ENCODE measurements at places on chromosomes 16 and 17.

GRCh38 chr16:57759541-57760356 lies 24.2 kb downstream of the KATNB1 start:
- no peak for DNase-seq

- DNase-seq: no peak
Observed at GRCh38 chr16:86030116-86030515, 131.2 kb downstream of the IRF8 start.

- no peak for DNase-seq
Observed at GRCh38 chr17:80116276-80116920, 15.0 kb downstream of the GAA start.

DNA sequence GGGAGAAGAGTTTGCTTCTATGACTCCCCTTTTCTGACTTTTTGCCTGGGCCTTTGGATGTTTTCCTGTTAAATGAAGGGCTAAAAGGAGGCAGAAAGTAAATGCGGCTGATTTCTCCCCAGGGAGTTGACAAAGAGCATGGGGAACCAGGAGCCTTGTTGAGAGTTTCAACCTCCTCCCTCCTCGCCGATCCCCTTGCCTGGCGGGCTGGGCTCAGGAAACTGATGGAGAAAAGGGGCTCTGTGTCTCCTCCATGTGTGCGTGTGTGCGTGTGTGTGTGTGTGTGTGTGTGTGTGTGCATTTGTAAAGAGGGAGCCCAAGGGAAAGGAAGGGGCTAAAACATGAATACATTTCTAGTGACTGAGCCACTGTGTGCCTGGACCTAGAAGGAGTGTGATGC lies 94.5 kb downstream of the ZDHHC7 start:
- DNase-seq: no peak

DNA sequence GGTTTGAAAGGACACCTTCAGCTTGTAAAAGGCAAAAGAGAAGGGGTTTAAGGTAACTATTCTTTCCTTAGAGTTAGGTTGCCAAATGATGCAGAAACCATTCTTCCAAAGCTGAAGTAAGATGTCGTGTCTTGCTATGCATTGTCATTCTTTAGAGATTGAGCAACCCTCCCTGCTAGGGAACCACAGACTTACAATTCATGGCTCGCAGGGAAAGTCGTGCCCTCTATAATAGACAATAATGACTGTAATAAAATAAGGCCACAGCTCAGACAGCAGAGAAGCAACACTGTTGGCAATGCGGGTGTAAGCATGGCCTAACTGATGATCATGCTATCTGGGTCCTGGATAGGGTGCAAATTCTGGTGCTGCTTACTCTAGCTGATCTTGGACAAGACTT lies 129.6 kb upstream of the CDH13 start:
- no peak for DNase-seq

DNA sequence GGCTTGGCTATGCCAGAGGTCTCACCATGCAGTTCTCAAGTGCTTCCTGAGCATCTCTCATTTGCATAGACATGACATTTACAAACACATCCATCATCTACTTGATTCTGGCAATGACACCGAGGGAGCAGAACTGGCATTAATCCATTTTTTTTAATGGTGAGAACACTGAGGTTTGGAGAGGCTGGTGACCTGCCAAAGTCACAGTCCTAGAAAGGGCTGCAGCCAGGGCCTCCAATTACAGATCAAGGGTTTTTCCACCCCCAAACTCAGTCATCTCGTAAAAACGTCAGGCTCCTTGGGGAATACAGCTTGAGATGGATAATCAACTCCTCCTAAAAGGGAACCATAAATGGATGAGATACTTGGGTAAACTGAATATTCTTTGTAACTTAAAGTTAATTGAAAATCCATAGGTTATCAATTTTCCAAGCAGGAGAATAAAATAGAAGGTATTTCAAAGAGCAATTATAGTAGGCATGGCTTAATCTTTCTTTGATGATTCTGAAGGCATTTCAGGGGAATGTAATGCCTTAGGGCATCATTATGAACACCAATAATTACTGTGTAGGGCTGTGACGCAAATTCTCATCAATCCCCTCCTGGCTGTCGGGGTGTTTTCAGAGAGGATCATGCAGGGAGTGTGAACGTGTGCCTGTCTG lies 9.4 kb upstream of the MEOX1 start:
- no peak for DNase-seq

DNA sequence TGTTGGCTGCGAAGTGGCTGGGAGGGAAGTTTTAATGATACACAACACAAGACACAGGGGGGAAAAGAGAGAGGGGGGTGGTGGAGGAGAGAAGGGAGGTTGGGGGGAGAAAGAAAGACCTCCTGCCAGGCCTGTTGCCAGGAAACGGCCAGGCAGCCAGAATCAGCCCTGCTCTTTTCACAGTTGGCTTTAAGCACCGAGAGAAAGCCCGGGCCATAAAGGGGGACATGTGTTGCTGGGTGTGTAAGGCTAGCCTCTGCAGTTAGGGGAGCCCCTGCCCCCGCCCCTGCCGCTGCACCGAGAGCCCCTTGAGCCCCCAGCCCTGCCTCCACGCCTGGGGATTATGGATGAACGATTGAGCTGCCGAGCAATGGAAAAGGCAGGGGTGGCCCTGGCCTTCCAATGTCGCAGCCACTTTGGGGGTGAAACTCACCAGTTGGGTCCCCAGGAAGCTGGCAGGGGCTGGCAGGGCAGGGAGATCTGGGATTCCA lies 13.9 kb upstream of the WNT3 start:
- DNase-seq: no peak

GRCh38 chr16:20344611-20345010 lies 7.9 kb downstream of the UMOD start:
- DNase-seq: no peak

DNA sequence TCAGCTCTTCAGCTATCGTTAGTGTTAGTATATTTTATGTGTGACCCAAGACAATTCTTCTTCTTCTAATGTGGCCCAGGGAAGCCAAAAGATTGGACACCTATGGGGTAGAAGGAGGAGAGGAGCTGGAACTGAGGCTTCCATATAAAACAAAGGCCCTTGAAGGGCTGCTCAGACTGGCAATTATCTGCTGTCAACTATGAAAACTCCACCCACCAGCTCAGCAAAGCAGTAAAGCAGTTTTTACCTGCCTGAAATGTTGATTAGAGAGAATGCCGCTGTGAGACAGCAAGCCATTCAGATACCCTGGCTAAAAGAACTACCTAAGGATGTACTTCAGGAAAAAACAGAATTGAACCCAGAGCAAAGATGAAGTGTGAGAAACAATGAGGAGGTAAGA lies 45.9 kb upstream of the GNAO1 start:
- no peak for DNase-seq

DNA sequence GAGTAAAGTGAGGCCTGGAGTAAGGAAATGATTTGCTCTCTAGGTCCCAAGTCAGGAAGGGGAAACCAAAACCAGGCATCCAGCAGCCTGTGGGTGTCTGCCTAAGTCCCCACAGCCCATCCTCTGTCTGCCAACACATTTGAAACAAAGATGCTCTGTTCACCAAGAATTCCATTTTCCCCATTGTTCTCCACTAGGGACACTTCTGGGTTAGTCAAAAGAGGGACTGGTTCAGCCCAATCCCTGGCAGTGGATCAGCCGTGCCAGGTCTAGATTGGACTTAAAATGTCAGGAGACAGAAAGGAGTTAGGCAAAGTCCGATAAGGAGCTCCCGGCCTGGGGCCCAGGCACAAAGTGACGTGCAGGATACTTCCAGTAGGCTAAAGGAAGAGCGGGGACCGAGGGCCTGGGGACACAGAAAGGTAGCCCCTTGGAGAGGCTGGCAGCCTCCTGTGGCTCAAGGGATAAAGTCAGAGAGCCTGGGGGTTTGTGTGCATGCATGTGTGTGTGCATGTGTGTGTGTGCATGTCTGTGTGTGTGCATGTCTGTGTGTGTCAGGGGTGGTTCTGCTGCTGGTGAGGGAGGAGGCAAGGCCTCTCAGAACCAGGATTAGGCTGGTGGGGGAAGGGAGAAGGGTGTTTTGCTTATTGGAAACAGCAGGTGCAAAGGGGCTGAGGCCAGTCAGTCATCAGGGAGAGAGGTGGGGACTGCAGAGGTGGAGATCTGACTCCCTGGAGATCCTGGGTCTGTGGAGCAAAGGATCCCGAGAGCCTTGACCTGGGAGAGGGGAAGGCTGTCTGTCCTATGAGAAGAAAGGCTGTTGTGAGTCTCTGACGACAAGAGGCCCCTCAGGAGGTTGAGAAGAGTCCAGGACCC lies 41.7 kb upstream of the IL34 start:
- DNase-seq: no peak

DNA sequence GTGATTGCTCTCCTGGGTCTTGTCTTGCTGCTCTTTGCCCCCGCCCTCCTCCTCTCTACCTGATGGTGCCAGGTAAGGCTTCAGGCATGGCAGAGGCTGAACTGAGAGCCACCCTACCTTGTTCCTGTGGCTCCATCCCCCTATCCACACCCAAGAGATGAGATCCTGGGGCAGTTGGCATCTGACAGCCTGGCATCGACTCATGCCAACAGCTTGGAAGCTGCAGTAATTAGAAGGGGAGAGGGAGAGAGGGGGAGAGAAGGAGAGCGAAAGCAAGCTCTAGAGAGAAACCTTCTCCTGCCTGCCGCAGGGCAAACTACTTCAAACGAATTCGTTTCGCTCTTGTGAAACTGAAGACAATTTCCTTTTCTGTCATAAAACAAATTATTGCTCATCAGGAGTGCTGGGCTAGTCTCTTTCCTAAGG lies 13.8 kb upstream of the SP6 start:
- no peak for DNase-seq

- no peak for DNase-seq
Observed at GRCh38 chr16:2206420-2206779, 1.1 kb downstream of the MLST8 start.

GRCh38 chr16:70608521-70608920 lies 37.8 kb upstream of the IL34 start:
- no peak for DNase-seq

DNA sequence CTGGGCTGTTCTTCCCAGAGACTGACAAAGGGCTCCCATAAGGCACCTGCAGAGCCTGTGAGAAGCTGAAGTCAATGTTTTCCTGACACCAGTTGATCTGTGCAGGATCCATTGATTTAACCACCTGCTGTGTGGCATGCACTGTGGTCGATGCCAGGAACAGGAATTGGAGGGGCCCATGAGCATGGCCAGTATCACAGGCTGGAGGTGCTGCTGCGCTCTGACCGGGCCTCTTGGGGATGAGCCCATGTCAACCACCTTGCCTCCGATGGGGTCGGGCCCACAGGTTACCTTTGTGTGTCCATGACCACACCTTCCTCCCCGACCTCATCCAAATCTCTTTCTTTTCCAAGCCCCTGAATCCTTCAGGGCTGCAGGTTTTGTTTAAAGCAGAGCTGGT lies 18.2 kb upstream of the STH start:
- DNase-seq: no peak

DNA sequence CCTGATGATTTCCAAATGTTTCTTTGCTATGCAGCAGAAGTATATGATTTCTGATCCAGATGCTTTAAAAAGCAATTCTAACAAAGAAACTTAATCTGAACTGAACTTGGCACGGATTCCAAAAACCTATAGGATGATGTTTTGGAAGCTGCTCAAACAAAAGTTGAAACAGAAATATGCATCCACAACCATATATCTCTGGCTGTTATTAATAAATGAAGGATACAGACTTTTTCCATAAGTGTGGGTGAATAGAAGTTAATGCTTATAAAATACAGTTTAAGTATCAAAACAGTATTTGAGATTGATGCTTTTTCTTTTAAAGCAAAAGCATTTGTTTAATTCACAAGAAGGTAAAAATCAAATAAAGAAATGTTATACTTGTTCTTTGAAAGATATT lies 27.9 kb upstream of the NACA2 start:
- DNase-seq: no peak

- no peak for DNase-seq
Observed at GRCh38 chr16:67068212-67068753, 39.3 kb downstream of the CBFB start.

DNA sequence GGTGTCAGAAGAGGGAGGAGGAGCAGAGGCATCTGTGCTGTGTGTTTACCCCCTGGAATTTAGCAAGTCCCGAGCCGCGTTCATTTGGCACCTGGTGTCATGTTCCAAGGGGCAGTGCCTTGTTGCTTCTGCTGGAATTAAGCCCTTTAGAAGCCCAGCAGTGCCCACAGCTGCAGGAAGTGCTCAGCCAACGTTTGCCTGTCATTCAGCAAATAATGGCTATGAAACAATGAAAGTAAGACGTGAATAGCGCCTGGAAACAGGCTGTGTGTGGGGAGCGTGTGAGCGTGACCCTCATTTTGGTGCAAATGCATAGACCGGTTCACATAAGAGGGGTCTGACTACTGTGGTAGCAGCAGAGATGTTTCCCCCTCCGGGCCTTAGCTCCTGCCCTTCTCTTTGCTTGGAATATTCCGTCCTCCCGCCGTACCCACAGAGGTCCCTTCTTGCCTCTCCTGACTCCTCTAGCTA lies 5.8 kb upstream of the ATP2C2 start:
- peak; percentile 40 for DNase-seq

- DNase-seq: no peak
Observed at GRCh38 chr17:10314329-10314728, 58.5 kb downstream of the MYH13 start.

GRCh38 chr16:68279726-68280558 lies 15.6 kb downstream of the SLC7A6 start:
- DNase-seq: no peak

- DNase-seq: no peak
Observed at GRCh38 chr16:19517424-19518089, 4.3 kb downstream of the GDE1 start.

- DNase-seq: no peak
Observed at GRCh38 chr16:68147444-68147843, 62.3 kb downstream of the NFATC3 start.

- DNase-seq: peak; percentile 78
Observed at GRCh38 chr17:2892305-2892971, 96.2 kb downstream of the RAP1GAP2 start.

- DNase-seq: no peak
Observed at GRCh38 chr16:590188-590814, 435 bp downstream of the RAB40C start.

- DNase-seq: no peak
Observed at GRCh38 chr17:66432996-66433551, 130.7 kb downstream of the PRKCA start.

- DNase-seq: no peak
Observed at GRCh38 chr16:80809366-80809765, 5.0 kb upstream of the CDYL2 start.

GRCh38 chr16:88899901-88900661 lies 33.6 kb upstream of the PABPN1L start:
- no peak for DNase-seq

DNA sequence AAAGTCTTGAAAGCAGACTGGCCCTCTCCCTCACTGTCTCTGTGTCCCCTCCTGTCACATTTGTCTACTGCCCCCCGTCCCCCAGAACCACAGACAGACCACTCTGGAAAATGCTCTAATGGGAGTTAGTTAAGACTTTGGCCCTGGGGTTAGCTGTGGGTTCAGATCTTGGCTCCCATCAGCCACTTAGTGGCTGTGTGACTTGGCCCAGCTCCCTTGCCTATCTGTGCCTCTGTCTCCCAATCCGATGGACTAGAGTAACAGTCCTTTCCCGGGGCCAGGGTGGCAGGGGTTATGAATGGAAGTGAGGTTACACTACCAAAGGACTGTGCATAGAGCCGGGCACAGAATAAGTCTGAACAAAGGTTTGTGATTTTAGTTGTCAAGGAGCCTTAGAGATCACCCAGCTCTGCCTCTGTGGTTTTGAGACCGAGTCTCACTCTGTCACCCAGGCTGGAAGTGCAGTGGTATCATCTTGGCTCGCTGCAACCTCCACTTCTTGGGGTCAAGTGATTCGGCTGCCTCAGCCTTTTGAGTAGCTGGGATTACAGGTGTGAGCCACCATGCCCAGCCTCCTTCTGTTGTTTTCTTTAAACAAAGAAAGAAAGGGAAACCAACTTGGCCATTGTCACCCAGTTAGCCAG lies 23.7 kb downstream of the PPL start:
- no peak for DNase-seq
